ENCODE measurements at places on chromosomes 1 and 21.
A peak's percentile ranks its signal among the peaks of the same experiment; 100 is the strongest.

DNA sequence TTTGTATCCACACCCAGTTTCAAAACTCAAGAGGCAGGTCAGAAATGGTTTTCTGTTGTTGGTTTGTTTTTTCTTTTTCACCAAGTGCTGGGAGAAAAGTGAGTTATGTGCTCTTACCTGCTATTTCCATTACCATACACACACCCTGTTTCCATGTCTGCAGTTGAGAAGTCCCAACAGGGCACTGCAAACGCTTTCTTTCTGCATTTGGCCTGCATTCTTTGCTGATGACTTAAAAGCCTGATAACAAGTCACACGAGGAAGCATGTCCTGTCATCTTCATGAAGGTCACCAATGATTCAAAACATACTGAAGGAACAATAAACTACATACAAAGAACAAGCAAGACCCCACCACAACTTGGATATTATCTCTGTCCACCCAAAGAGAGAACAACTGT lies 24.8 kb upstream of the KCNE1 start:
- DNase-seq = no peak

GRCh38 chr1:92323473-92324453 lies 24.9 kb downstream of the RPAP2 start:
- DNase-seq = no peak

GRCh38 chr1:240415532-240415931 lies 196.4 kb downstream of the GREM2 start:
- DNase-seq = no peak

GRCh38 chr1:35718492-35719336 lies at the start of gene C1orf216:
TSS of gene C1orf216 (minus strand) at chr1:35718884. CDS start at chr1:35716321, 2,563 bp downstream.
- DNase-seq = peak; percentile 68

Measured in head of caudate nucleus (tissue), 42 donors.